ENCODE measurements at places on chromosomes 13 and 19.

DNA sequence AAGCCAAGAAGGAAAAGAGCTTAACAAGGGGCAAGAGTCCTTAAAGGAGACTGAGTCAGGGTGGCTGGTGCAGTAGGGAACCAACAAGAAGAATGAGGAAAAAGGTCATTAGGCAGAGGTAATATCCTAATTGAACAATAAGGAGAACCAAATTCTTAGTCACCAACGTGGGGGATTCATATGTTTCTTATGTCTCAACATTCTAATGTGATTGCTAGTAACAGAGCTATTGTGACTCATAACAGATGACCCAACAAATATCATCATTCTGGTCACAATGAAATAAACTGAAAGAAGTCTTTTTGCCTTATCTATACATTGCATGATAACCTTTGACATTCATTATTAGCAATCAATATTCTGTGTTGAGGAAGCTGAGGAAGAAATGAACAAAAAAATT is 101.6 kb downstream of the RAP2A start:
- no peak for DNase-seq

DNA sequence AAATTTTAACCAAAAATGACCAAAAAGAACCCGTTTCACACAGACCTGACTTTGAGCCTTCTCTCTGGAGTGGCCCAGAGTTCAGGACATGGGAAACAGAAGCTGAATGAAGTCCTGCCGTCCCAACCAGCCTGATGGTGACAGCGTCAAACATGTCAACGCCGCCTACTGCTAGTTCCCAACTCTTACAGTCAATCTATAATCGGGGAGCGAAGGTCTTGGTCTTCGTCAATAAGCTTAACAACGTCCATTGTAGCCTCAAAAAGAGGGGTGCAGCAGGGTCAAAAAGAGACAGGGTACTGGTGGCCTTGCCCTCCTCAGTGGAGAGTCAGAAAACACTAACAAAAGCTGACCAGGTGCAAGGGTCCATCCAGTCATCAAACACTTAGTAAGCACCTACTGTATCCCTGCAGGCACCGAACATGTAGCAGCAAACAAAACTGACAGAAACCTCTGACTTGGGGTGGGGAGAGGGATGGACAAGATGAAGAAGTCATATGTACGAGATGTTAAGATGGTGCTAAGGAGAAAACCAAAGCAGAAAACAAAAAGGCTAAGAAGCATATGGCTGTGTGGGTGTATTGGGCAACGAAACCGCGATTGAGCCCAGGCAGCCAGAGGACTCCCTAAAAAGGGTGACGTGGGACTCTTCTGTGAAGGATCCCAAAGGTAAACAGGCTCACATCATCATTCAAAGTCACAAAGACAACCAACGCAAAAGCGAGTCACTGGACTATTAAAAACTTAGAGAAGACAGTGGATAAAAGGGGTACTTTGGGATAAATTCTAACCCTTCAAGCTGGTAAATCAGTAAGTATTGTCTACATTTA is 12.0 kb downstream of the MLLT1 start:
- no peak for DNase-seq

DNA sequence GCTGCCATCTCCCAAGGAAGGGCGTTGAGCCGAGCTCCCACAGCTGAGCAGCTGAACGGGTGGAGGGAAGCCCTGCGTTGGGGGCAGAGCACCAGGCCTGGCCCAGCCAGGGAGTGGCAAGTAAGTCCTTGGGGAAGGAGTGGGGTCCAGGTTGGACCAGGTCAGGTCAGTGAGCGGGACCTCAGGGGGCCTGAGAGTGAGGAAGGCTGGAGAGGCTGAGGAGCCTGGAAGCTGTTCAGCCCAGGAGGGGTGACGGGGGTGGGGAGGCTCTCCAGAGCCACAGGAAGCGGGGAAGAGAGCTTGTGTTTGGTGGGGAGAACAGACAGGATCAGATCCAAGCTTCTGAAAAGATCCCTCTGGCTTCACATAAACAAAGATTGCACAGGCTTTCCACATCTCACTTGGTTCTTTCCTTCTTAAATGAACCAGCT is 55.4 kb upstream of the ATP12A start:
- DNase-seq, result no peak

DNA sequence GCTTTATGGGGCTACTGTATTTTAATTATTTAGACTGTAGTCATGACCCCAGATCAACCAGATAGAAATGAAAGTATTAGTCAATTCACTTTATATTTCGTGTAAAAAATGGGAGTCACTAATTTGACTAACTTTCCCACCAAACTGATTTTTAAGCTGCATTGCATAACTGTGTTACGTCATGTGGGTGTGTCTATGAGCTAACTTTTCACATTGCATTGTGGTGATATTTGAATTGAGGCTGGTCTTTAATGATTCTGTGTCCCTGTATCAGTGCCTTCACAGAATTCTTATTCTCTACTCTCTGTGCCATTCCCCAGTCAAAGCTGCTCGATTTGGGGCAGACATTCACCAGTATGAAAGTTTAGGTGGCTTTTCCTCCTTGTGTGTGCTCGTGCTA is 172.7 kb upstream of the MAB21L1 start:
- no peak for DNase-seq

DNA sequence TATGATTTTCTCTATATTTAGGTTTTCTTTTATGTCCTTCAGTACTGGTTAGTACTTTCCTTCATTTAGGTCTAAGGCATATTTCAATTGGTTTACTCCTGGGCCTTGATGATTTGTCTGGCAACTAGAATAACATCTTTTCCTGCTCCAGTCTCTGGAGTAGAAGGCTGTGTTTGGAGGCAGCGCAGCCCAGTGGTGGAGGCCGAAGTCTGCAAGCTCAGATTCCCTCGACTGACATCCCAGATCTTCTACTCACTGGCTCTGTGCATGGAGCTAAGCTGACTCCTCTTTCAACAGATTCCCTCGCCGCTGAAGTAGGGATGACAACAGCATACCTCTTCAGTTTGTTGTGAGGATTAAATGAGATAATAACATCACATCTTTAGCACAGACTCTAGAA is 141.0 kb downstream of the RAP2A start:
- no peak for DNase-seq

GRCh38 chr19:34767951-34768350 is 5.1 kb downstream of the ZNF599 start:
- DNase-seq, result no peak

- DNase-seq, result peak; percentile 69
Measured at GRCh38 chr19:17575871-17576757, 20.7 kb downstream of the COLGALT1 start.
